Activated CD4-positive, alpha-beta T cell treated with anti-CD3 and anti-CD28 coated beads, Interleukin-10, Interleukin-2, amounts not matched to agents 100 ng/mL and 50 ng/mL, durations not matched to agents 16 hours and 8 hours (primary cell): ENCODE measurements at places on chromosomes 2 and 18.

DNA sequence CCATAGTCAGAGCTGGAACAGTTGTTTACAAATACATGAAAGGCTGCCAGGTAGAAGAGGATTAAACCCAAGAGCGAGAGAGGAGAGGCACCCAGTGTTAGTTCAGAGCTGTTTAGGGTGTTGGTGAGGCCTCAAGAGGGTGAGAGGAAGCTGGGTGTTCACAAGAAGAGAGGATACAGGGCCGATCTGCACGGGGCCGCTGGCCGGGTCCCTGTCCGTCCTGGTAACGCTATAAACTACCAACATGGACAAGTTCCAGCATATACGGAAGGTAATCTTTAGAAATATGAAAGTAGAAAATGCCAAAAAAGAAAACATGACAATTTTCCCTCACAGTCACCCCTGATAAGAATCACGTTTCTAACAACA is 109.7 kb downstream of the TMEM18 start:
- DNase-seq: no peak

DNA sequence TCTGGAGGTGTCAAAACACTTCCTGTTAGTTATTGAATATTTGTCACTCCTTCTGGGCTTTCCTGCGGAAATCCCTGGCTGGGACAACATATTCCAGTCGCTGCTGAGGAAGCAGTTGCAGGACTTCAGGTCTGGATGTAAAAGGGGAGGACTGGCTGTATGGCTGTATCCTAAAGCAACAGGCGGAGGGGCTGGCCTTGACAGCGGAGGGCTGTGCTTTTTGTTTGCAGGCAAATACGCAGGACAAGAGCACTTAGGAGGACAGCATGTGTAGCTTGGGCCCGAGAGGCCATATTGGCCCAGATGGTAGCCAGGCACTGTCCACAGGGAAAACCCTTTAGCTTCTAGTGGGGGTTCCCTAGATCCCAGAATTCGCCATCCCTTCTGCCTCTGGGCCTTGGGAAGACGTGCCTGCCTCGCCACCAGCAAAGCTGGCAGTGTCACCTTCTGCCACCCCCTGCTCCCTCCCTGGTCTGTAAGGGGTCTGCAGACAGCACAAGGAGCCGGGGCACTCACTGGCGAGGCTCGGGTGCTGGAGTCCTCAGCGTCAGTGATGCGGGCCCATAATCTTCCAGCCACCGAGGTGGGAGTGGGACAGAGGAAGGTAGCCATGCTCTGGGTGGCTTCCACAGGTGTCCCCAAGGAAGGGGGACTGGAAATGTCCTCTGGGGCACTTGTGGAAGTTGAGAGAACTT is 6.7 kb downstream of the NPPC start:
- DNase-seq: no peak

GRCh38 chr2:146489386-146489785 is 1355.4 kb upstream of the ACVR2A start:
- no peak for DNase-seq

DNA sequence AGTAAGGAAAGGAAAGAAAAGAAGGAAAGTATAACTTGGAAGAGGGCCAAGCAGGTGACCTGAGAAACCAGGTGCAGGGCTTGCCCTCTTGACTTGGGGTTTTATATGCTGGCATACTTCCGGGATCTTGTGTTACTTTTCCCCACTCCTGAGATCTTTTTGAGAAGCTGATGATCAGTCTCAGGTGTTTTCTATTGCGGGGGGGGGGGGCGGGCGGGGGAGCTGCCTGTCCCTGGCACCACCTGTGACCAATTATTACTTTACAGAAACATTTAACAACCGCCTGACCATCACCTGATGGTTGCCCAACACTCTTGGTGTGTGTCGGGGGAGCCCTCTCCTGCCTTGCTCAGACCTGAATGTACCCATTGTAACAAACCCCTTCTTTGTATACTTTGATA is 6.9 kb upstream of the CASP10 start:
- DNase-seq: no peak

DNA sequence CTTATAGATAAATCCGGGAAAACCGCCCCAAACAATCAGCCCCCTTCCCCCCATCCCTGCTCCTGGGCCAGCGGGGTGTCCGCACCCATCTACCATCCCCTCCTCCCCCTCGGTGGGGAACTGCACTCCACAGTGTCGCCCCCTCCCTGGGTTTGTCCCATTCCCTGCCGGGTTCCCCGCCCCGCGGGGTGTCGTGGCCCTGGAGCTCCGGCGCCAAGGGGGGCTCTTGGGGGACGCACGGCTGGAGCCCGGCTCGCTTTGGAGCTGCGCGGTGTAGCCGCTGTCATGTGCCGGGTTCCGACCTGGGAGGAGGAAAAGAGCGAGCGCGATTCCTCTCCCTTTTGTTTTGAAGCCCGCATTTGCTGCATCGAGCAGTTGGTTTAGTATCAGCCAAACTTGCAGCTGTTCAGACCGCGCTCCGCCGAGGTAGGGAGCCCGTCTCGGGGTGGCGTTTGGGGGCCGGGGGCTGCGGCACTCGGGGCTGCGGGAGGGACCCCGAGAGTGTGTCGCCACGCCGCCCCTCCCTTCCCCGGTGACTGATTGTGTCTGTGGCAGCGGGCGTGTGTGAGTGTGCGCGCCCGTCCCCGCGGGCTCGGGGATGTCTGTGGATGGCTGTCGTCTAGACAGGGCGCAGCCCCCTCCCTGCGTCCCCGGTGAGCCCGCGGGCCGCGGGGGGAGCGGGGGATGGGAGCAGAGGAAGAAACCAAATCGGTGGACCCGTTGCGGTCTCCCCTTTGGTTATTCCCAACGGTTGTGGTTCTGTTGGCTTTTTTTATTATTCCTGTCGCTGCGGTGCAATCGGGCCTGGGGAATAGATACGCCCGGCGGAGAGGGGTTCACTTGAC is 797 bp downstream of the CTIF start:
- DNase-seq: no peak

DNA sequence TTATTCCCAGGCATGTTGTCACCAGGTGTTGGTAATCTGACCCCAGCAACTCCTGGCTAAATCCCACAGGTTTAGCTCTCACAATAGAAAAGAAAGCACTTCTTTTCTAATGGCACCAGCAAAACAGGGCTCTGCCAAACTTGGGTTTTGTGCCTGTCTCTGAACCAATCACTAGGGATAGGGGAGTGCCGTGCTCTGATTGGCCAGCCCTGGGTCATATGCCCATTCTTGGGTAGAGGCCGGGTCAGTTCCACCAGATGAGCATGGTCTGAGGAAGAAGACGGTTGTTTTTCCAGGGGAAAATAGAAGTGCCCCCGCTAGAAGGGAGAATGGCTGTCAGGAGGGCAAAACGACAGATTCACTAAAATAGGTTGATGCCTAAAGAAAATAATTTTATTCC is 14.7 kb downstream of the CDK15 start:
- no peak for DNase-seq

DNA sequence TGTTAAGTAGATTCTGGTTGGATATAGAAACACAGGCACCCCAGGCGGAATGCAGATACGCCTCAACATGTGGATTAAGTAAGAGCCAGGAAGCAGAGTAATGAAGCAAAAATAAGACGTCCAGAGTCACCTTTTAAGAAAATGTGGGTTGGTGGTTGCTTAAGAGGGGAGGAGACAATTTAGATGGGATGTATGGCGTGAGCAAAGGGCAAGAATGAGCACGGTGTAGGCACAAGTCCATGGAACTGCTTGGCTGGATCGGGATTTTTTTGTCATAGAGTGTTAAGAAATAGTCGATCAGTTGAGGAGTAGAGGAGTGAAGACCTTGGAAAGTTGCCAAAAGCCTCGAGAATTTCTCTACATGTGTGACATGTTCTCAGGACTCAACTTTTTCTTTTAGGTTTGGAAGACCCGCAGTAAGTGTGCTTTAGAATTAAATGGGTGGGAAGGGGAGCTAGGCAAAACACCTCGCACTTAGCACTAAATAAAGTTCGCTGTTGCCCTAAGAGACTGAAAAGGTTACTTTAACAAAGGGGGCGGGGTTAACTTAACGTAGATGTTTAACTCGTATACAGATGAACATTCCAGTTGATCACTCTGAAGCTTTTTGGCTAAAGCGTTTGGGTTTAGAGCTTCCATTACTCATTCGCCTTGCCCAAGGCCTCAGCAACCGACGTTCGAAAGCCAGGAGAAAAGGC is 716 bp upstream of the SLC39A10 start:
- DNase-seq: no peak

DNA sequence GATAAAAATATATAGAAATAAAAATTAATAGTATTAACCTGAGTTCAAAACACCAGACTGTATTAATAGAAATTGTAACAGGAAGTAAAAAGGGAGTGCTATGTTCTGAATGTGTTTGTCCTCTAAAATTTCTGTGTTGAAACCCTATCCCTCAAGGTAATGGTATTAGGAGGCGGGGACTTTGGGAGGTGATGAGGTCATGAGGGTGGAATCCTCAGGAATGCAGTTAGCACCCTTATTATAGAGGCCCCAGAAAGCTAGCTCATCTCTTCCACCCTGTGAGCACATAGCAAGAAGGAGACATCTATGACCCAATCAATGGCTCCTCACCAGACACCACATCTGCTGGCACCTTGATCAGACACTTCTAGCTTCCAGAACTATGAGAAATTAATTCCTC is 124.5 kb downstream of the CMPK2 start:
- no peak for DNase-seq

DNA sequence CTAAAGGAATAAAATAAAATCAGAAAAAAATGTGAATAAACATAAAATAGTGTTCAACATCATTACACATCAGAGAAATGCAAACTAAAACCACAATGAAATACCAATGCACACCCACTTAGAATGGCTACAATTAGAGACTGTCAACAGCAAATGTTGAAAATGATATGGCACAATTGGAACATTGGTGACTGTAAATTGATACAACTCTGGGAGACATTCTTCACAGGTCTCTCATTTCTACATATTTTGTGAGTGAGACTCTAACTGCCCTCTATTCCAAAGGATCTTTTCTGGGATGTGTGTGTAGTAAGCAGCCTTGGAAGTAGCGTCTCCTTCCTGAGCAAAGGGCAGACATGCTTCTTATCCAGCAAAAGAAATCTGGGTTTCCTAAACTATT is 323.0 kb downstream of the FBXO15 start:
- DNase-seq: no peak

DNA sequence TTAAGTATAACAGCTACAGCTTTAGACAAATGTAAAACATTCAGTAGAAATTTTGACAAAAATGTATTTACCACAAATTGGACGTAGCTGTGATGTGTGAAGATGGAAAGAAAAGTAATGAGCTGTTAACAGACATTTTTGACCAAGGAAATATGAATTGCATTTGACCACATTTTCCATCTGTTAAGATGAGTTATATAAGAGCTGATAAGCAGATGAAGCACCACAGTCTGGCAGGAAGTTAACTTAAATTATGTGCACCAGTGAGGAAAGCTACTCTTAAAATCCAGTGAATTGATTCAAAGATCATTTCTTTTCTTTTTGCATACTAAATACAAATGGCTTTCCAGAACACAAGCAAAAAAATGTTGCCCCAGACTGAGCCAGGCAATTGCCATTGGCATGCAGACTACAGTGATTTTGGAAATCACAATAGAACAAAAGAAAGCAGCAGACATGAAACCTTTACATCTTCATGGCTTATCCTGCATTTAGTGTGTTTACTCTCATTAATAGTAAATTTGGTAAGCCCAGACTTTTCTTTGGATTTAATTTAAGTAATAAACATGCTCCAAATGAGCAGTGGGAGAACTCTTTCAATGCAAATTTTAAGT is 493.7 kb downstream of the TMX3 start:
- DNase-seq: no peak

DNA sequence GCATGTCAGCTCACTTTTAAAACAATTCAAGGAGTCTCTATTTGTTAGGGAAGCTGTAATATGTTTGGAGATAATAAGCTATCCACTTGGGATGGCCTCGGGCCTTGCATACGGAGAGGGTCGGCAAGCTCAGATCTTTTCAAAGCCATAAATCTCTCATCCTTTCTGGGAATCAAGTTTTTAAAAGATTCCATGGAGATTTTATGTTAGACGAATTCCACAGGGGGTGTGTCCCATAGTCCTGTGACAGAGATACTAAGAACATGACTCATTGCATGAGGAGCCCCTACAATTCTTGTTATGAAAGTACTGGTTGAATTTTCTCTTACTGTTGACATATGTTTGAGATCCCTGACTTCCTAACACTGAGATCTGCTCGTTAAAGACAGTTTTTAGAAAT is 108.7 kb downstream of the FEZ2 start:
- DNase-seq: no peak

GRCh38 chr18:76530846-76531245 is 35.8 kb upstream of the ZNF516 start:
- no peak for DNase-seq

DNA sequence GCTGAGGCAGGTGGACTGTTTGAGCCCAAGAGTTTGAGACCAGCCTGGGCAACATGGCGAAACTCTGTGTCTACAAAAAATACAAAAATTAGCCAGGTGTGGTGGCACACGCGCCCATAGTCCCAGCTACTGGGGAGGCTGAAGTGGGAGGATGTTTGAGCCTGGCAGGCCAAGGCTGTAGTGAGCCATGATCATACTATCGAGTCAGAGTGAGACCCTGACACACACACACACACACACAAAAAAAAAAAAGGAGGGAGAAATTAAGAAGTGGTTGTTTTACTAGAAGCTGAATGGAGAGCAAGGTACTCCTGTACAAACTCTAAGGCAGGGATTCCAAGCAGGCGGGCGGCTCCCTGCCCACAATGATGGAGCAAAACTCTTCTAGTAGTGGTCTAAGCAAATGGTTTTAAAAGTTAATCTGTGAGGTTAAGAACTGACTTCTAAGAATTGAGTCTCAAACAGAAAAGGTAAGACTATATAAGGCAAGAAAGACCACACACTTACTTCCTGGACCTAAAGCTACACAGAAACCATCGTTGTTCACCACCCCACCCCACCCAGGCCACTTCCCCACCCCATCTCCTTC is 2.6 kb downstream of the ANKRD44 start:
- DNase-seq: peak; percentile 82

DNA sequence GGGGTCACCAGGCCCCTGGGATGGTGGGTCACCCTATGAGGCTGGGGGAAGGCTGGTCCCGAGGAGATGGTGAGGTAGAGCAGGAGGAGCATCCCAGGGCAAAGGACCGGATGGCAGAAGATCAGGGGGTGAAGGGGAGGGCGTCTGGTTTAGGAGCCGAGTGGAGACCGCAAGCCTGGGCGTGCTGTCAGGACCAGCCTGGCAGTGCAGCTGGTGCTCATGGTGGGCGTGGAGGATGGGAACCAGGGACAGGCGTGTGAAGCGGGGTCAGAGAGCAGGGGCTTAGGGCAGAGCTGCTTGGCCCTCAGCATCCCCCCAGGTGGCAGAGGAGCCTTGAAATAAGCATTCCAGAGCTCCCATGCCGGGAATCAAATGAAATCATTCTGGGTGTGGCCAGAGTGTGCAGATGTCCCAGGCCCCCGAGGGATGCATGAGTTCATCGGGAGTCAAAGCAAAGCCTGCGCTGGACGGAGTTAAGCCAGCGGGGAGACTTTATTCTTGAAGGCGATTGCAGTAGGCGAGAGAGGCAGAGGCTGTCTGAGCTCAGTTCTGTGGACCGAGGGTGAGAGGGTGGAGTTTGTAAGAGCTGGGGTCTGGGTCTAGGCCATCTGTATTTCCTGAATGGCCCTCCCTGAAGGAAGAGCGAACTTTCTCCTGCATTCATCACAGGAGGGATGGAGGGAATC is 33.1 kb upstream of the MBP start:
- DNase-seq: no peak

- DNase-seq: no peak
Observed at GRCh38 chr18:69102959-69103358, 297.7 kb upstream of the DOK6 start.
